ENCODE measurements at places on chromosomes 6 and 20.

GRCh38 chr6:136251394-136251793, 1.3 kb upstream of the MTFR2 start:
- no peak for DNase-seq

GRCh38 chr6:138371720-138372119, 6.0 kb upstream of the SMIM28 start:
- DNase-seq = no peak

DNA sequence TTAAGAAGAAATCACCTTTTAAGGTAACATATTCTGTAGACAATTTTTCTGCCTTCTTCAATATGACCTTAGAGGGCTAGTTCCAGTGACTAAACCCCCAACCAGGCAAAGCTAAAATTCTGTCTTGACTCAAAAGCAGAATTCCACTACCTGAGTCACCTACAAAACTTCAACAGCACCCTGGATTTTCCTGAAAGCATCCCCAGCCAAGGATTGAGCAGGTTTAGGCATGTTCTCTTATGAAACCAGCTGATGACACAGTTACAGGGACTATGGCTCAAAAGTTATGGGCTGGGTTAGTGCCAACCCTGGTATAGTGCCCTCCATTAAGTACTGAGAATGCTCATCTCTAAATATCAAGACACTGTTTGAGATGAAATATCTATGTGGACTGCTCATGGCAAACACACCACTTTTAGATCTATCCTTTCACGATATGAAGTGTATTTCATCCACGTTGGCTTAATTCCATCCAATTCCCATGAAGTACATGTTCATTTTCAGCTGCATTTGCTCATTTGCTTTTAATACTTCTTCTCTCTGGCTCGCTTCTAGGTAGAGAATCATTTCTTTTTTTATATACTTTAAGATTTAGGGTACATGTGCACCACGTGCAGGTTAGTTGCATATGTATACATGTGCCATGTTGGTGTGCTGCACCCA, 53.6 kb upstream of the TNFAIP3 start:
- DNase-seq = no peak

GRCh38 chr20:1566701-1567100, 9.2 kb upstream of the SIRPD start:
- peak; percentile 0 for DNase-seq

DNA sequence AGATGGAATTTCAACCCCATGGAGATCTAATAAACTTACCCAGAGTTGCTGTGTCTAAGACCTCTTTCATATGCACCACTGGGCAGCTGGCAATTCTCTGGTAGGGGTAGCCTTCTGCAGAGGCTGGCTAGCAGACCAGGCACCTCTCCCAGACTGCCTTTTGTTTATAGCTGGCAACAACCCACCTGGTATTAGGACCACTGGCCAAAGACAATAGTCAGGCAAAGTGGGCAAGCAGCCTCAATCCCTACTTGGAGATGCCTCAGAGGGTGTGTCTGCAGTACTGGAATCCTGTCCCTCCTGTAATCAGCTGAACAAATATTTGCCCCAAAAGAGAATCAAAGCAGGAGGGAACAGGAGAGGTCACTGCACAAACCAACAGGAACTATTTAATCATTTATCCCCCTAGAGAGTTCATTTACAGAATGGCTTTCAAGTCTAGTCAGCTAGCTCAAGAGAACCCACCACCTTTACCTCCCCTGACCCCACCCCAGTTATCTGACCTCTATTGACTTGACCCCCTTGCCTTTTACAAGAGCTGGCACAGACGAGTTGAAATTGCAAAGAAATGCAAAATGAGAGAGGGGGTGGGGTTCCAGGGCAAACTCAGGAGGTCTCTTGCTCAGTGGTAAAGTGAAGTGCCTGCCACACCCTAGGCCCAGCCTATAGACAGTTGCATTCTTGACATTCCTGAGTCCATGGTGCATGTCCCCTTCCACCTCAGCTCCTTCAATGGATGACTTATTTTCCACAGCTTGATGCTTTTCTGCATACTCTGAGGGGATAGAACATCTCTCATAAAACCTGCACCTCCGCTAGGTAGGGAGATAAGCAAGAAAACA, 2.8 kb downstream of the BCL2L1 start:
- DNase-seq = no peak

DNA sequence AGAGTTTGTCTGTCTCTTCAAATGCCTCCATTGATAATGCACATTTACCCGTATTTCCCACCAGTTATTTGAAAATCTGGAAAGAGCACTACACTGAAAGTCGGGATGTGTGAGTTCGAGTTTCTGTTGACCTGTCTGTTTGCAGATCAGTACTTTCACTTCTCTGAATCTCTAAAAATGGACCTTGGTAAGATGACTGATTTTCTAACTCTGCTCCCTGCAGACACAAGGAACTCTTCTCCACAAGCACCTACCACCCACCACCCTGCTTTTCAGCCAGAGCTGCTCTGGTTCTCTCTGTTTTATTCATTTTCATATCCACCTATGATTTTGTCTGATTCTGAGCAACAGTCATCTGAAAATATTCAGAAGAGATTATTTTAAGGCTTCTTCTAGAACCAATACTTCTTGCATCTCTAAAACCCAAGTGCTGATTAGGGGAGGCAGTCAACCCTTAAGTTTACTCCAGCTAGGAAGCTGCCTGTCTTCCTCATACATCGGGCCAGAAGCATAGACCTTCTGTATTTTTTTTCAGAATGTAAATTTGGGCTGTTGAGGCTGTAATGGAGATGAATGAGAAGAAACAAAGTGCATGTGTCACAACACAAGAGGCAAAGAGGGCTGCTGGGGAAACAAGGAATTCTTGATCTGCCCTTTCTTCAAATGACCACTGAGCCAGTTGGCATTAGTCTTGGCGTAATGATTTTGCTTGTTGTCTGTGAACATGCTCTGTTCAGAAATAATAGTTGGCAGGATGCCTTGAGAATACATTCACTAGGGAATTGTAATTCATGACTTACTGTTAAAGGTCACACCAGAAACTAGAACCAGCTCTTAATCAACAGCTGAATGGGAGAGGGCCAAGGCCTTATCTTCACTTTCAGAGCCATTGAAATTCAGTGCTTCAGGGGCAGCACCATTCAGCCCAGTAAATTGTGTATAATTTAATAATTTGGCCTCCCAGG, 85.4 kb upstream of the MYLIP start:
- peak; percentile 54 for DNase-seq

DNA sequence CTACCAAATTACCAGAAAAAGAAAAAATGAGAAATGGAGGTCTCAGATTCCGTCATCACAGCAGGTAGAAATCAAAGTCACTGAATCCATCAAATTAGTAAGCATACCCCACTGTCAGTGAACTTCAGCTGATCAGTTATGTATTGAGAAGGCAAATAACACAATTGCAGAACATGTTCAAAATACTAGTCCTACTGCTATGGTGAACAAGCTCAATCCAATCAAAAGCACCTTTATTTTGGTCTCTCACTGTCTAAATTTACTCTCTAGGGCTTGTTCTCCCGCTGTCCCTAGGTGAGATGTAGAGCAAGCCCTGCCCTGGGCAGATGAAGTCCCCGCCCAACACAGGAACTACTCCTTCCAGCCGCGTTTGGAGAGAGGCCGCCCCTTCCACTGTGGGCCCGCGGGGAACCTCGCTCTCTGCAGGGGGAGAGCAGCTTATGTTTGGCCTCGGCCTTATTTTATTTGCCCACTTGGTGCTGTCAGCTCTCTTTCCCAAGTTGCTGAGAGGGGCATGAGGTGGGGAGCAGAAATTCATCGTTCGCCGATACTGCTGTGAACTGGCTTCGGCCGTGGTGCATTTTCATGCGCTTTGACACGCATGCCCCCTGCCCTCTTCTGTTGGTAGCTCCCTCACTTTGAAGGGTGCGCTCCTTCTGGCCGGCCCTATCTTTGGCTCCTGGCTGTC, 14.3 kb upstream of the MAP1LC3A start:
- no peak for DNase-seq
